Stimulated activated CD4-positive, alpha-beta T cell treated with anti-CD3 and anti-CD28 coated beads, Interleukin-1b, Interleukin-23, amount 100 ng/mL, for 4 hours (primary cell): ENCODE measurements at places on chromosomes 2 and 18.

- DNase-seq: no peak
Observed at GRCh38 chr2:199315299-199316179, 142.2 kb downstream of the SATB2 start.

DNA sequence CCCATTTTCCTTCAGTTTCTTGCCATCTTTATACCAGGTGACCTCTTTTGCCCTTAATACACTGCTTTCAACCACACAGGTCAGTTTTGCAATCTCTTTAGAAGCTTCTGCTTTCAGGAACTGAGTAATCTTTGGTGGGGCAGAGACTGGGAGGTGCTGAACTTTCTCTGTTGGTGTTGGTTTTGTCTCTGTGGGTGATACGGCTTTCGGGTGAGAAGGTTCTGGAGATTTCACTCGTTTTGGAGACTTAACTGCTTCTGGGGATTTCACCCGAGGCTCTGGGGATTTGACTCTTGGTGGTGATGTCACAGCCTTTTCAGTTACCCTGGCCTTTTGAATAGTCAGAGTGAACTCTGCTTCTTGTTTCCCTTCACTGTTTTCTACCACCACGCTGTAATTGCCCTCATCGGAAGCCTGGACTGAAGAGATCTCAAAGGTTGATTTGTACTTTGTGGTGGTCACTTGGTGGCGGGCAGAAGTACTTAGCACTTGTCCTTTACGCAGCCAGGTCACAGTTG lies 50.4 kb downstream of the PLEKHA3 start:
- no peak for DNase-seq

- no peak for DNase-seq
Observed at GRCh38 chr2:15116830-15117229, 444.3 kb downstream of the NBAS start.

DNA sequence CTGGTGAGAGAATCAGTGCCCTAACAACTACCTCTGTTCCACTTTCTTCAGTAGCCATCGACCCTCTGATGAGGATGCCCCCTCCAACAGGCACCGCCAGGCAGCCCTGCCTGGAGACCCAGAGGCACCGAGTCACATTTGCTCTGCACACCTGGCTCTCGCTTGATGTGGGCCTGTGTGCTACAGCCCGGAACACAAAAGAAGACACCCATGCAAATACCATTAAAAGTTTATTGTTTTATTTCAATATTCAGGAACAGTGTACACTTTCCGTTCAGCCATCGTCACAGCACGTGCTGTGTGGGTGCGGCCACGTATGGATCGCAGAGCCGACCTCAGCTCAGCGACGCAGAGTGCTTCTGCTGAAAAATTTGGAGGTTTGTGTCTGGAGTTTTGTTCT lies 154.0 kb downstream of the MBP start:
- DNase-seq: no peak

DNA sequence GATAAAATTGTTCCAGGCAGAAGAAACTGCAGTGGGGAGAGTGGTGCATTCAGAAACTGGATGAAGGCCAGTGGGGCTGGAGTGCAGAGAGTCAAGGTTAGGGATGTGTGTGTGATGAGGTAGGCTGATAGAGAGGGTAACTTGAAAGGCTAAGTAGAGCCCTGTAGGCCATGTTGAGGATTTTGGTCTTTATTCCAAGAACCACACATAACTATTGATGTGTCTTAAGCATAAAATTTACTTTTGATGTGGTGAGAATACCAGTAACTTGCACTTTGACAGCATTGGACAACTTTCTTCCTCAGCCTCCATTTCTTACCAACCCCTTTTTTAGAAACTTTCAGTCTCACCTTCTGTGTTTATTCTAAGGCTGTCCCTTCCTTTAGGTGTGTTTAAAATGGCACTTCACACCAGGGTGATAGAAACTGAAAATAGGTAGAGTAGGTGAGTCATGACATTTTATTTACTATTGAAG lies 22.6 kb downstream of the MTX2 start:
- DNase-seq: no peak

GRCh38 chr2:201465524-201465971 lies 14.0 kb downstream of the STRADB start:
- no peak for DNase-seq

DNA sequence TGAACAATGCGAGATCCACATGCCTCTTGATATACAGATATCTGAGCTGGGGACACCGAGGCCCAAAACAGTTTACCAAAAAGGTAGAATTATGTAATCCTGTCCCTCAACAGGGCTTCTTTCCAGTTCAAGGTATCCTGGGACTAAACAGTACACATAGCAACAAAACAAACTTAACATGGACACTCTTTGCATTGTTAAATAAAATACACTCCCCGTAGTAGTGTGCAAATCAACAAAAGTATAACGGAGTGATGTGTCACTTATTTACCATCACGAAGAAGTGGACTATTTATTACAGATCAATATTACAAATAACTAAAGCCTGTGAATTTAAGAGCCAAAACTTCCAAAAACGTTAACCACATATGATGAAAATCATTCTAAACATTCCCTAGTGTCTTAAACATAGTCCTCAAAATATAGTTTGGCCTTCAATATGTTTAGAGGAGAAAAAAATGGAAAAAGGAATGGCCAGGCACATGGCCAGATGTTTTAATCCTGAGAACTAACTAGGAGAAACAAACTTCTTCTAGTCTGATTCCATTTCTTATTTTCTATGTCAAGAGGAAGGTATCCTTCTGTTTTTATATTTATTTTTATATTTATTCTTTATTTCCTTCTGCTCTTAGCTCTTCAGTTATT lies 377.5 kb downstream of the OSR1 start:
- DNase-seq: no peak

DNA sequence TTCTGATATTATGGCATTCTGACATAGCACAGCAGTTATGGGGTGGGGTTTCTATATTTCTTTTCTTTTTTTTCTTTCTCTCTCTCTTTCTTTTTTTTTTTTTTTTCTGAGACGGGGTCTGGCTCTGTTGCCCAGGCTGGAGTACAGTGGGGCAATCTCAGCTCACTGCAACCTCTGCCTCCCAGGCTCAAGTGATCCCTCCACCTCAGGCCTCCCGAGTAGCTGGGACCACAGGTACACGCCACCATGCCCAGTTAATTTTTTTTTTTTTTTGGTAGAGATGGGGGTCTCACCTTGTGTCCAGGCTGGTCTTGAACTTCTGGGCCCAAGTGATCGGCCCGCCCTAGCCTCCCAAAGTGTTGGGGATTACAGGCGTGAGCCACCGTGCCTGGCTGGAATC lies 7.5 kb upstream of the FAM98A start:
- DNase-seq: no peak

GRCh38 chr2:139365189-139365588 lies 585.0 kb upstream of the NXPH2 start:
- DNase-seq: no peak

GRCh38 chr2:201414099-201415023 lies 36.9 kb downstream of the TRAK2 start:
- no peak for DNase-seq
